Stimulated activated CD8-positive, alpha-beta memory T cell treated with anti-CD3 and anti-CD28 coated beads, Interleukin-12 subunit alpha, Interleukin-12 subunit beta, amount 100 ng/mL, for 4 hours (primary cell): ENCODE measurements at places on chromosomes 6 and 20.
A peak's percentile ranks its signal among the peaks of the same experiment; 100 is the strongest.

DNA sequence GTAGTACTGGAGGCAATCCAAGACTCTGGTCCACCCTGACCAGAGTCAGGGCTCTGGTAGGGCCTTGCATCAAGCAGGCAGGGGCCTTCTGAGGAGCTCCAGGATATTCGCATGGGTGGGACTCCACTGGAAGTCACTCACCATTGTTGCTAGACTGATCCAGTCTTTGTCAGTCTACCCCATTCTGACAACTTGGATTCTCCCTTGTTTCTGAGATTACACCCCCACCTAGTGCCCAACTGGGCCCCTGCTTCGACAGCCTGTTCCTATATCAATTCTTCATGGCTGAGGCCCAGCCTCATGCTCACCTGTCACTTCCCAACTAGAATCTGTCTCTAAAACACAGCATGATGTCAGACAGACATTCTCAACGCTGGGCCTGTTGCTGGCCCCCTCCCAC is 5.2 kb downstream of the SLC35D3 start:
- DNase-seq = no peak

DNA sequence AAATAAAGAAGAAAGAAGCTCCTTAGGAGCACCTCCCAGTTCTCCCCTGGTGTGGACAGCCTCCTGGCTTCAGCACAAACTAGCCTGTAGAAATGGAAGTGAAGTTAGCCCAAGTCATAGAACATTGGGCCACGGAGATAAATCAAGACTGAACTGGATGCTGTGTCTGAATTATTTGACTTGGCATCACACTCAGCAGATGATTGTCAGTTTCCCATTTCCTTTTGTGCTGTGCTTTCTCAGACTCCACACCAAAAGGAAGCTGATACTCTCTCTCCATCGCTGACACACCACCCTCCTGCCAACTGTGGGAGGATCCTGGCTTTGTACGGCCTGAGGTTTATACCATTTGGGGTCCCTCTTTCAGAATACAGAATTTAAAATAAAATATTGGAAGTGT is 209.8 kb downstream of the TFAP2A start:
- DNase-seq = no peak

DNA sequence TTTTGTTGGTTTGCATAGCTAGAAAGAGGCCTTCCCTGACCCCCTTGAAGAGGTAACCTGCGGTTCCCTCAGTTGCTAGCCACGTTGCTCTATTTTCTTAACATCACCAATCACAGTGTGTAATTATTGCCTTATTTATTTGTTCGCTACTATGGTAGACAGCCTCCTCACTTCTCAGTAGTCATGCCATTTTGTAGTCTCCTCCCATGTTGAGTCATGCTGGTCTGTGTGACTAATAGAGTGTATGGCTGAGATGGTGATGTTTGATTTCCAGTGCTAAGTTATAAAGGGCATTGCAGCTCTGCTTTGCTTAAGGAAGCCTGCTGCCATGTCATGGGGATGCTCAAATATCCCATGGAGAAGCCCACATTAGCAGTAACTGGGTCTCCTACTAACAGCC is 236.6 kb upstream of the CHD6 start:
- no peak for DNase-seq

DNA sequence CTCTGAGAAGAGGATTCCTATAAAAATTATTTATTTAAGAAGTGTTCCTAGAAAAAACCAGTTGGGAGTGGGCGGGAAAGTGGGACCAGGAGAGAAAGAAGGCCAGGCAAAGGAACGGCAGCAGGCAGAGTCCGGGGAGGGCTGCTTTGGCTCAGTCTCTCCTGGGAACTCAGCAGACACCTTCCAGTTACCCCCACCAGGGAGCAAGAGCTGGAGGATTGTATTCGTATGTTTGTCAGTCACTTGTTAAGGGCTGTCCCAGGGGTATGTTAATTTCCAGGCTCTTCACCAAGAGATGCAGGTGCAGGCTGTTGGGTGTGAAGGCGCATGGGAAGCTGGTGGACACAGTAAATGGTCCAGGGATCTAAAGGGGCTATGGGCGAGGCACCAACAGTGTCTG is 53.0 kb upstream of the CHD6 start:
- DNase-seq = no peak

DNA sequence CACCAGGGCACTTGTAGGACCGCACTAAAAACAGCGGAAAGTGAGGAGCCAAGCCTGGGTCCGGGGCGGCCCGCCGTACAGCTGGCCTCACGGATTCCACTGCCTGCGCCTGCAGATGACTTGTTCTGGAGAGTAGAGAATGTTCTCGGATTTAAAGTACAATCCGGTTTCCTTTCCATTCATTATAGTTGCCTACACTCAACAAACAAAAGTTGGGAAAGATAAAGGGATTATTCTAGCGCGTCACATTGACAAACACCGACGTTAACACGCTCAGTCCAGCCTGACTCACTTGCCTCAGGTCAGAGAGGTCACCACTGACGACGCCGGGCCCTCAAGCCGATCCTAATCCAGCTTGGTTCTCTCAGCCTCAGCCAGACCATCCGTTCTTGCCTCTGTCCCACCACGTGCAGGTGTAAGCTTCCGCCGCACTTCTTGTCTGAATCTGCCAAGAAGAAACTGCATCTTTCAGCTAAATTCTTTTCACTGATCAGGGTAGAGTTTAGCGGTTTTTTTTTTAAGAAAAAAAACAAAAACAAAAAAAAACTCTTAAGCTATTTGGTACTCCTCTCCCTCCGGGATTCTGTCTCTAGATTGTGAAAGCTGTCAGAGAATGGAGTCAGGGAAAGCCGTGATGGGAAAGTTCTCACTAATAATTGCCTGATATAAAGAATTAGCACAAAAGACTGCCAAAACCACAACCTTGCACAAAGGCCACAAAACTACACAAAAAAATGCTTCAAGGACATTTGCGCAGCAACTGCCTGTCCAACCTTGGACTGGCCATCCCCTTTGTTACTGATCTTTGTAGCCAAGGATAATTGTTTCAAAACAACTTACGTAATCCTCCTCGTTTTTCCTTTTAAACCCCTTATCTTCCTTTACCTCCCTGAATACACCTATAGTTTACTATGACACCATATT is 1.1 kb upstream of the PHF10 start:
- DNase-seq = no peak

GRCh38 chr6:150894935-150895552 is 29.5 kb downstream of the MTHFD1L start:
- DNase-seq = no peak

DNA sequence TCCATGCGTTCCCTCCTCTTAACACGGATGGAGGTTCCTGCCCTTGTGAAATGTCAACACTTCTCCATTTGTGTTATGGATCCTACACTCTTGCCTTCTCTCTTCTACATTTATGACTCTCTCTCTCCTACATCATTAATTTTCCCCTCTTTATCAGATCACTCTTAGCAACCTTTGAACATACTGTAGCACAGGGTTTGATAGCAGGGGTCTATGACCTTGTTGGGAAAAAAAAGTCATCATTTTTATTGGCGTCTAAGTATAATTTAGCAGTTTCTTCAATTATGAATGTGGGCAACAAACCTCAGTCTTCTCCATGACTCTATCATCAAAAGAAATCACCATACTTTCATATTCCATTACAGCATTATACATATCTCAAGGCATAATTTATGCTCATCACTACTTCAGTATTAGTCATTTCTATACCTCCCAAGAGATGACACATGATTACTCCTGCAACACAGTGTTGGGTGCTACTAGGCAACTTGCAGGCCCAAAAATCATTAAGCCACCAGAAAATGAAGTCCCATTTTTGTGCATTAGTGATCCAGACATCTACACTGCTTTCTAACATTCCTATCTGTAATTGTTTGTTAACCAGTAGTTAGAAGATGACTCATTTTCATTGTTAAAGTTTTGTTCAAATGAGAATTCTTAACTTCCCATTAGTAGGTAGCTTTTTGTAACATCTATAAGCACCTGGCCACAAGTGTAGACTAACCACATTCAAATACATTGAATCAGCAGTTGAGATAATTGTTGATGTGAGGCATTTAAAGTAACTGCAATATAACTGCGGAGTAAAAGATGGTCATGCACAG is 9.5 kb downstream of the CYP39A1 start:
- no peak for DNase-seq

DNA sequence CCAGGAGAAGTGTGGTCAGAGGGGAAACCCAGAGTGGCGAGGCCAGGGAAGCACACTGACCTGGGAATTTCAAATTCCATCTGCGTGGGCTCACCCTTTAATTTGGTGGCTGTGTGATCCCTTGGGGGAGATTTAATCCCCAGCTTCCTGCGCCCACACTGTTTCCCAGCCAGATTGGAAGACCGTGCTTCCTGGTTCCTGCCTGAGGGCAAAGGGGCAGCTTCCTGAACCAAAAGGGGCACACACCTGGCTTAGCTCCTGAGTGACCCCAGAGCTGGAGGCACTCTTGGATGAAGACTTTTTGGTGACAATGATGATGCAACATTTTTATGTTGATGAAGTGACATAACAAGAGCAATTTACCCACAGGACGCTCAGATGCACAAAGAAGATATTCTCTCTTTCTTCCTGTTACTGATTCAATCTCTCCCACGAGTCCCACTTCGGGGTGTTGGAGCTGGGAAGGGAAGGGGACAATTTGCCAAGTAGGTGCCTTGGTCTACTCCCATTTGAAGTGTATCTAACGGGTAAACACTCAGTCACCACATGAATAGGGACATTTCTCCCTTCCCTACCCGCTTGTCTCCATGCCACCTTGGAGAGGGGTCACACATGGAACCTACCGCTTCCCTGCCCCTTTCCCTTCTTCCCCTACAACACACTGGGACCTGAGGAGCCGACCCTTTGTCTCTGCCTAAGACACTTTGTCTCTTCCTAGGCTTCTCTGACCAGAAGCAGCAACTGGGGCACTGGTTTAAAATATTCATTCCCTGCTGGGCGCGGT is 28.6 kb upstream of the CDKN1A start:
- DNase-seq = no peak

- no peak for DNase-seq
Measured at GRCh38 chr6:163720460-163721235, 306.1 kb downstream of the QKI start.

- no peak for DNase-seq
Measured at GRCh38 chr20:10419550-10420133, 14.4 kb downstream of the MKKS start.

- no peak for DNase-seq
Measured at GRCh38 chr6:99338188-99338587, 11.3 kb downstream of the FAXC start.

- no peak for DNase-seq
Measured at GRCh38 chr20:63748070-63748933, 8.7 kb downstream of the SLC2A4RG start.

- DNase-seq = no peak
Measured at GRCh38 chr6:13716225-13716954, 4.8 kb upstream of the RANBP9 start.

GRCh38 chr20:63653041-63653973 is at the start of gene STMN3:
STMN3 (minus strand) TSS chr20:63653424; CDS start chr20:63653345, 79 bp downstream.
- DNase-seq = peak; percentile 43

GRCh38 chr6:105161421-105161820 is 18.4 kb downstream of the POPDC3 start:
- DNase-seq = no peak

DNA sequence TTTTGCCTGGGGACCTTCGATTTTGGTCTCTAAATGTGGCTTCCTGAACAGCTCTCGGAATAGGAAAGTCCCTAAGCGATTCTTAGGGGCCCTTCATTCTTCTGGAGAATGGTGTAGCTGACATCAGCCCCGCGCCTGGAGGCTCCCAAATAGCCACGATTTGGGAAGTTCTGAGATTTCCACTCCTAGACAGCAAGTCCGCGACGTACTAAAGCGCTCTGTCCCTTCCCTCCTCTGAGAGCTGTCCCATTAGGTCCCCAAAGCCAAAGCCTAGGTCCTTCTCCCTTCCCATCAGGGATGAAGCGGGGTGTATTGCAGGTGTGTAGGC is 756 bp downstream of the MOXD1 start:
- no peak for DNase-seq

- DNase-seq = no peak
Measured at GRCh38 chr6:166487148-166487547, 99.3 kb downstream of the RAMACL start.

DNA sequence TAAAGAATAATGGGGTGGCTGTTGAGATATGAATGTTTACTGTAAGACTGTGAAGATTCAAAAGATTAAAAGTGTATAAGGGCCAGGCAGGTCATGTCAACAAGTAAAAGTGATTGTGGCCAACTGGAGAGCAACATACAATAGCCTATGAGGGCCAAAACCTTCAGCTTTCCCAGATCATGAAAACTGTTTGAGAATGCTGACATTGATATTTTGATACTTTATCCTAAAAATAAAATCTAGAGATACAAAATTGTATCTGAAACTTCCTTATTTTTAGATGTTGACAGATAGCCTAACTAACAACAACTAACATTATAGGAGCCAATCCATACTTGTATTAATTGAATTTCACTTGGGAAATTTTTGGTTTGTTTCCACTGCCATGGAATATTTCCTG is 70.3 kb upstream of the PAK5 start:
- no peak for DNase-seq

- DNase-seq = peak; percentile 45
Measured at GRCh38 chr20:46174469-46175126, 56.5 kb downstream of the CD40 start.

DNA sequence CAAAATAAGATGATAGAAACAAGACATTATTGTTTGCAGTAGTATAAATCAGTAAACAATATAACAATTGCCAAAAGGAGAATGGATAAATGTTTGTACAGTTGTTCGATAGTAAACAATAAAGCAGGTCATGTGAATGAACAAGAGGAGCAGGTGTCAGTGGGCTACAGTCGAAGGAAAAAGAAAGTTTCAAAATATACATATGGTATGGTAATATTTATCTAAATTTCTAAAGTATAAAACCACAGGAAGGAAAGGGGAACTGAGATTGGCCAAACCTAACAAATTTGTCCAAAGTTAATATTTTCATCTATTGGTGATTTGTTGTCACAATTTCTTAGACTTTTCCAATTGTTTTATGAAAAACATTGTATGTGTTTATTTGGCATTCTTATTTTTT is 110.9 kb downstream of the SH3BGRL2 start:
- no peak for DNase-seq

DNA sequence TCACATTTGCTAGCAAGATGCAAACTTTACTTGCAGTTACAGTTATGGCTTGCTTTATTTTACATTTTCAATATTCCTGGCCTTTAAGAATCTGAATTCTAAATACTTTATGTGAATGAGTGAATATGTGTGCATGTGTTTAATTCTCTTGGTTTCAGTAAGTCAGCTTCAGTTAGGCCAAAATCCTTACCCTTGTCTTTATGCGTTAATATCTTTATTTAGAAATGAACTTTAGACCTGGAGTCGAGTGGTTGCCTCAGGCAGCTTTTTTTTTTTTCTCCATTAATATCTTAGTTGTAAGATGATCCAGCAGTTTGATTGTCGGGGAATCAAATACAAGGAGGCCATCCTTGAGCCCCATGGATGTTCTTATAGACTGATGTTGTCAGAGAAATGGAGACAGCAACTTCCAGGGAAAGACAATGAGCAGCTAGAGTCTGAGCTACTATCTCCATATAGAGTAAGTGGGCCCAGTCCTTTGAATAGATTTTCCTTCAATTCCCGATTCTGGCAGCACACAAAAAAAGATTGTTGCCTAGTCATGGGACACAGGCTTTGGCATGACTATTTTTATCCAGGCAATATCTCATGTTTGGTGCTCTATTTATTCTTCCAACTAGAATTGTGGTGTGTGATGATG is 398.0 kb downstream of the DHX35 start:
- no peak for DNase-seq

- no peak for DNase-seq
Measured at GRCh38 chr6:45758787-45759471, 256.7 kb downstream of the CLIC5 start.
